ENCODE measurements at places on chromosomes 4 and X. TPM values are rescaled to one million over a fixed set of nuclear protein-coding genes. Genes with fewer than 3 reads are reported as not detected.

DNA sequence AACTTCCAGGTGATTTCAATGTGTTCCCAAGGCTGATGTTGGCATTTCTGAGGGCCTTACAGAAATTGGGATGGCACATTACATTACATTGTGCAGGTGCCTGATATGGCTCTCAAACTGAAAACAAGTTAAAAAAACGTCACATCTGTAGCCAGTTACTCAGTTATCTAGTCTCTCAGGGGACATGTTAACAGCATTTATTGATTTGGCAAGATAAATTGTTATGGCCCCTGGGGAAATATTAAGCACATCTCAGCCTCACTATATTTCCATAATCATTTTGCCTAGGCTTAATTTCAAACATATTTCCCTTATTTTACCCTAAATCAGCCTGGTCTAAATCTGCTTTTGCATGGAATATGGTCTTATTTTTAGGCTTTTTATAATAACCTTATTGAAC lies 290.0 kb downstream of the IL15 start:
- no peak for DNase-seq

- DNase-seq = peak; percentile 63
Observed at GRCh38 chr4:158209825-158210807, at the start of gene TMEM144. TSS of gene TMEM144 (plus strand) at chr4:158210486. CDS start at chr4:158212668, 2,182 bp downstream.

DNA sequence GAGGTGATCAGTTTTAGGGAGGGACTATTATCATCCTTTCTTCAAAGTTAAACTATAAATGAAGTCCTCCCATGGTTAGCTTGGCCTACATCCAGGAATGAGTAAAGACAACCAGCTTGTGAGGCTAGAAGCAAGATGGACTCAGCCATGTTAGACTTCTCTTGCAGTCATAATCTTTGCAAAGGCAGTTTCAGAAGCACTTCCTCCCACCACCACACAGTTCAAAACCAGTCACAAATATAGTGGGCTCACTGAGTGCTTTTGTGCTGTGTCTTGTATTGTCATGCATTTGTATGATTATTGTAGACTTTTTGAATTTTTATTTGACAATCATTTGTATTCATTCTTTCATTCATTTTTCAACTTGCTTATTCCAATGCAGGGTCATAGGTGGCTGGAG lies 204.5 kb downstream of the ZNF674 start:
- DNase-seq = no peak

GRCh38 chr4:827209-828081 lies 1.5 kb upstream of the CPLX1 start:
- peak; percentile 90 for DNase-seq

DNA sequence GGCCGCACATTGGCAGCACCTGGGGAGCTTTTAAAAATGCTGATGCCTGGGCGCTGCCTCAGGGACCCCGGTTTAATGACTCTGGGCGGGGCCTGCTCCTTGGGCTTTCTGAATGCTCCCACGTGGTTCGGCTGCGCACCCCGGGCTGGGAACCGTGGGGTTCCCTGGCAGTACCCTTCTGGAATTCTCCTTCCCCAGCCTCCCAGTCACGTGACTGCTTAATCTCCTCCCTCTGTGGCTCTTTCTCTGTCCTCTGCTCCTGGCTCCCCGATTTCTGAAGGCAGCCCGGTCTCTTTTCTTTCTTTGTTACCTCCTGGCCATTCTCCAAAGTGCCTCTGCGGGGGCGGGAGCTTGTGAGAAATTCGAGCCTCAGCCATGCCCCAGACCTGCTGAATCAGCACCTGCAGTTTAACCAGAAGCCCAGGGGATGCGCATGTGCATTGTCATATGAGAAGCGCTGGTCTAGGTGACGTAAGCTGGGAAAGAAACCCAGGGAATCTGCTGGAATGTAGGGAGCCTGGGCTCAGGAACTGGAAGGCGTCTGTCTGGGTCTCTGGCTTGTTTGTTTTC lies 16.6 kb downstream of the CLCN4 start:
- DNase-seq = peak; percentile 91

GRCh38 chr4:24805566-24805965 lies 10.2 kb downstream of the SOD3 start:
- peak; percentile 32 for DNase-seq

DNA sequence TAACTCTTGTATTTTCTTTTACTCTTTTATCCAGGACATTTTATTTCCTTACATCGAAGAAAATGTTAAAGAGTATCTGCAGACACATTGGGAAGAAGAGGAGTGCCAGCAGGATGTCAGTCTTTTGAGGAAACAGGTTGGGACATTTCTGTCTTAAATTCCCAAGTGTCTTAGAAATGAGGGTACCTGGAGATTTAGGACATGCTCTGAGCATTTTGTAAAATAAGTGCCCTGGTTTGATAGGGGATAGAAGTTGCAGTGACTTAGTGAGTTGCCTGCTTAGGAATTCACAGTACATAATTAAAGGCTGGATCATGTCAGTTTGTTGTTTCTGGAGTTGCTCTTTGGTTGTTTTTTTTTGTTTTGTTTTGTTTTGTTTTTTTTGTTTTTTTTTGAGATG lies 17.5 kb downstream of the ENOPH1 start:
- DNase-seq = no peak

- no peak for DNase-seq
Observed at GRCh38 chr4:5470318-5471198, 237.8 kb downstream of the EVC2 start.

DNA sequence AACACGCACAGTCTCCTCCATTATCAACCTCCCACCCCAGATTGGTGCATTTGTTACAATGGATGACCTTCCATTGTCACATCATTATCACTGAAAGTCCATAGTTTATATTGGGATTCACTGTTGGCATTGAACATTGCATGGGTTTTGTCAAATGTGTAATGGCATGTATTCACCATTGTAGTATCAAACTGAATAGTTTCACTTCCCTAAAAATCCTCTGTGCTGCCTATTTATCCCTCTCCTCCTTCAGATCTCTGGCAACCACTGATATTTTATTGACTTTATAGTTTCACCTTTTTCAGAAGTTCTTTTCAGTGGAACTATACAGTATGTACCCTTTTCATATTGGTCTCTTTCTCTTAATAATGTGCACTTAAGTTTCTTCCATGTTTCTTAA lies 1565.4 kb downstream of the PCDH18 start:
- DNase-seq = no peak

- no peak for DNase-seq
Observed at GRCh38 chr4:12924253-12924652, 559.9 kb downstream of the RAB28 start.

- no peak for DNase-seq
Observed at GRCh38 chr4:107572281-107572680, 147.8 kb downstream of the PAPSS1 start.

DNA sequence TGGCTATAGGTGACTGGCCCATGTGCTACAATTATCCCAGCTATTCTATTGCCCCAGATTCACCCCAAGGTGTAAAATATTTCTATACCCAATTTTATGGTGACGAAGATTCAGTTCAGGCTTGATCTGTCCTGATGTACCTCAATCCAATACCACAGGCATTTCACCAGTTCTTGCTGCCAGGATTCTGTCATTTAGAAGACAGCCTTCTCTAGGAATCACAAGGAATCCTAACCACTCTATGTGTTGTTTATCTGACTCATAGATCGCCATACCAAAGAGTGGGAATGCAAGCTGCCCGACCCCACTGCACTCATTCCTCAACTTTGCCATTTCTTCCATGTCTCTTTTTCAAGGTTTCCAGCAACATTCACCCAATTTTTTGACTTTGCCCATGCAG lies 355.0 kb upstream of the EMCN start:
- no peak for DNase-seq

DNA sequence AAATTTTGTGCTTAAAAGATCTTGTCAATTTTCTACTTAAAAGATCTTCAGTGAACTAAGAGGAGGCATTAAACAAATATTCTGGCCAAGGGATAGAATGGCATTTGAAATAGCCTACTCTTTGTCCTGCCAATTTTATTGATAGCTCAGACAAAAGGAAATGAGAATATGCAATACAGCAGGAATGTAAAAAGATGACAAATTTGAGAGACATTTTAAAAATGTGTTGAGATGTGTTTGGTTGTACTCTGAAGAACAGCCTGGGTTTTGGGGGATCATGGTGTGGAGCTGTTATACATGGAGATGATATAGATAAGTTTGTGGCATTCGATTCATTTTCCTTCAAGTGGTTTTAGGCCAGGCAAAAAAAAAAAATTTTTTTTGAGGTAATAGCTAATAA lies 11.6 kb upstream of the MAD2L1 start:
- no peak for DNase-seq

GRCh38 chr4:42736527-42737195 lies 79.8 kb upstream of the ATP8A1 start:
- DNase-seq = no peak

GRCh38 chr4:146852360-146852759 lies 93.3 kb downstream of the TTC29 start:
- DNase-seq = no peak

GRCh38 chr4:153418121-153418520 lies 48.0 kb upstream of the TMEM131L start:
- no peak for DNase-seq

GRCh38 chr4:14066979-14067378 lies 439.5 kb upstream of the BOD1L1 start:
- DNase-seq = no peak

DNA sequence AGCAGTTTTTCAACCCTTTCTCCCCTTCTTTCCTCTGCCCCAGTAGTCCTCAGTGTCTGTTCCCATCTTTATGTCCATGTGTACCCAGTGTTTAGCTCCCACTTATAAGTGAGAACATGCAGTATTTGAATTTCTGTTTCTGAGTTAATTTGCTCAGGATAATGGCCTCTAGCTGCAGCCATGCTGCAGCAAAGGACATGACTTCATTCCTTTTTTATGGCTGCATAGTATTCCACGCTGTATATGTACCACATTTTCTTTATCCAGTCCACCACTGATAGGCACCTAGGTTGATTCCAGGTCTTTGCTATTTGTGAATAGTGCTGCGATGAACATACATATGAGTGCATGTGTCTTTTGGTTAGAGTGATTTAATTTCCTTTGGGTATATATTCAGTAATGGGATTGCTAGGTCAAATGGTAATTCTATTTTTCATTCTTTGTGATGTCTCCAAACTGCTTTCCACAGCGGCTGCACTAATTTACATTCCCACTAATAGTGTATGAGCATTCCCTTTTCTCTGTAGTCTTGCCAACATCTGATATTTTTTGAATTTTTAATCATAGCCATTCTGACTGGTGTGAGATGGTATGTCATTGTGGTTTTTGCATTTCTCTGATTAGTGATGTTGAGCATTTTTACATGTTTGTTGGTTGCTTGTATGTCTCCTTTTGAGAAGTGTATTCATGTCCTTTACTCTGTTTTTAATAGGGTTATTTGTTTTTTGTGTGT lies 54.6 kb upstream of the ANK2 start:
- DNase-seq = no peak

GRCh38 chr4:87872028-87872427 lies 39.3 kb downstream of the MEPE start:
- no peak for DNase-seq

DNA sequence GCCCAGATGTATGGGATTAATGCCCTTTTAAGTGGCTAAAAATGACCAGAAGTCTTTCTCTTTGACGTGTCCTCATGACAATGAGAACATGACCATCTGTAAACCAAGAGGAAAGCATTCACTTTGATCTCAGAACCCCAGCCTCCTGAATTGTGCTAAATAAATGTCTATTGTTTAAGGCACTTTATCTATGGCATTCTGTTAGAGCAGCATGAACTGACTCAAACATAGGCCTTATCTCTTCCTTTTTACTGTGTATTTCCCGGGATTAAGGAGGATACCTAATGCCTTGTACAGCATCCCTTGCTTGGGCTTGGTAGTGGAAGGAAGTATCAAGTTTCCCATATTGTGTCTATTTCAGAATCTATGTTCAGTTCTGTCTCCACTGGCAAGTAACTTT lies 47.2 kb upstream of the HS3ST1 start:
- DNase-seq = no peak

- DNase-seq = no peak
Observed at GRCh38 chrX:10512741-10513140, 107.6 kb downstream of the MID1 start.

GRCh38 chr4:76312457-76312856 lies 5.9 kb downstream of the STBD1 start:
- DNase-seq = no peak

- DNase-seq = no peak
Observed at GRCh38 chrX:70124678-70125077, 8.6 kb upstream of the IGBP1 start.

- DNase-seq = no peak
Observed at GRCh38 chrX:68185161-68185560, 248.1 kb downstream of the OPHN1 start.

- DNase-seq = no peak
Observed at GRCh38 chrX:113962343-113962742, 621.5 kb upstream of the HTR2C start.

DNA sequence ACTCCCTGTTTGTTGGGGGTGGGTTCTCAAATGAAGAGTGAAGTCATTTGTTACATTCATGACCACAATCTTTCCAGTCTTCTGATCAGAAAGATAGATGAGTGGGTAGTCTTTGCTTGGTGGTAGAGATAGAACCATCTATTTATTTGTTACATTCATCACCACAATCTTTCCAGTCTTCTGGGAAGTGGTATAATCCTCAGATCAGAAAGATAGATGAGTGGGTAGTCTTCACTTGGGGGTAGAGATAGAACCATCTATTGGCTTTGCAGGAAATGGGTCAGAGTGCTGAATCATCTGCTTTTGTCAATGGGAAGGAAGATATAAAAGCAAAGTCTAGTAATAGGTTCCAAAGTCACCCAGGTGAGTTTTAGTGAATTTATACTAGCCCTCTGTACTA lies 64.2 kb upstream of the EPGN start:
- DNase-seq = no peak

DNA sequence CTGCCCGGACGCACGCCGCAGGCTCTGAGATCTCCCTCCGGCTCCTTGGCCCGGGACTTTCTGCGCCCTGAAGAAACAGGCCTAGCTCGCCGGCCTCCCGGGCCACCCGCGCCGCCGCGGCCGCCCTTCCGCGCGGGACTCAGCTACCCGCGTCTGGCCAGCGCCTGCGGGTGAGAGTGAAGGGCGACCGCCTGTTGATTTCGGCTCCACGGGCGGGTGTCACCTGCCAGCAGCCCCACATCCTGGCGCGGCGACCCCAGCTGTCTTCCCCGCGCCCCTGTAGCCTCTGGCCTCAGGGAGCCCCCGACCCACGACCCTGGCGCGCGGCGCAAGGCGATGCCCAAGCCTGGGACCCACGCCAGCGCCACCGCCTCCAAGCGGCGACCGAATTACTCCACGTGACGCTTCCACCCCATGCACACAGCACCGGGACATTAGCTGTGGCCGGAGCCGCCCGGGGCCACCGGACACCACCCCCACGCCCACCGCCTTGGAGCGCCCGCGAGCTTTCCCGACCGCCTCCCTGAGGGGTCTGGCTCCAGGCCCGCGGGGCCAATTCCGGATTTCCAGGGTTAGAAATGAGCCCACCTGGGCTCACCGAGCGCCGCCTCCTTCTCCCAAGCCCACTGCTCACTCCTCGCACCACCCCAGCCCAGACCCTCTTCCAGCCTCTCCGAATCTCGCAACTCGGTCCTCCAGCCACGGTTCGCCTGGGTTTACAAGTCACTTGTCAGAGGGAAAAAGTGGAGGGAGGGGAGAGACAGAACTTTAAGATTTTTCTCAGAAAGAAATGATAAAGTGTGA lies 10.2 kb downstream of the ARX start:
- DNase-seq = peak; percentile 74

The SMIM10L2A gene
- total RNA-seq = 7.0 TPM

The MAGT1 gene
- total RNA-seq = 44.8 TPM

The WAS gene
- total RNA-seq = 0.67 TPM

The FATE1 gene
- not detected for total RNA-seq

The KCND1 gene
- total RNA-seq = 1.00 TPM

The MAPK10 gene
- total RNA-seq = 11.6 TPM

The TLR10 gene
- total RNA-seq = not detected

The TRIM2 gene
- total RNA-seq = 49.2 TPM

The CCNA2 gene
- total RNA-seq = 171 TPM

The TEX13C gene
- 0.18 TPM for total RNA-seq

The DCAF16 gene
- 31.1 TPM for total RNA-seq

The TAF7L gene
- total RNA-seq = not detected

All from H7 (cell line).